Lung microvascular endothelial cell (primary cell): ENCODE measurements at places on chromosomes 11 and 22. TPM values are rescaled to one million over a fixed set of nuclear protein-coding genes. Genes with fewer than 3 reads are reported as not detected.

DNA sequence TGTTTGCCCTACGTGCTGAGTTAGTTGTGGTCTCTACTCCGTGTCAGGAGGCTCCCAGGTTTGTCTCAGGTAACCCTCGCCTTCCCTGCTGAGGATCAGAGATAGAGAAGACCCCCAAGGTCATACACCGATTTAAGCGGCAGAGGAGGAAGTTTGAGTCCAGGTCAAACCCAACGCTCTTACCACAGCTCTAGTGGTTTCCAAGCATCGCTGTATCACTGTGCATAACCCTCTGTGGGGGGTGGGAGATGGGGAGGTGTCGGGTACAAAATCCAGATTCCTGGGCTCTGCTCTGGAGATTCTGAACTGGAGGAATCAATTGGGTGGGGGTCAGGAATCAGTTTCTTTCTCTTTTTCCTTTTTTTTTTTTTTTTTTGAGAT, 627 bp downstream of the DNAJC4 start:
- DNase-seq: no peak

GRCh38 chr11:82007521-82007920, 726.1 kb downstream of the FAM181B start:
- no peak for DNase-seq

DNA sequence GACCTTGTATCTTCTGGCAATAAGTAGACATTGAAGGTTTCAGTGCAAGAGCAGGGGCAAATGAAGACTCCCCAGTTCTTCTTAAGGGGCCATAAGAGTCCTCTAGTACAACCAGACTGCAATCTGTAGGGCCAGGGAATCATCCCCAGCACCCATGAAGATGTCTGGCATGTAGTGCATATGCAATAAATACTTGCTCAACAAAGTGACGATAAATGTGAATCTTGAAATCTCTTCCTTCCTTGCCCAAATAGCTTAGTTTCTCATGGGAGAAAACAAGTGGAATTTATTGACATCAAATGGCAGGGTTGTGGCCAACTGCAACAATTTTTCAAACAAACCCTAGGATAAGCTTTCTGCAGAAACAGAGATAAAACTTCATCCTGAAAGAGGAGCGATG, 107.6 kb downstream of the ABTB2 start:
- no peak for DNase-seq

- peak; percentile 79 for DNase-seq
Observed at GRCh38 chr11:76680518-76681425, 10.2 kb upstream of the LRRC32 start.

GRCh38 chr11:5291207-5291838, 10.4 kb downstream of the OR51B4 start:
- peak; percentile 50 for DNase-seq

The PLAAT5 gene
- total RNA-seq: not detected in 2 replicates
